ENCODE measurements at places on chromosomes 2 and 18.

GRCh38 chr2:25712455-25712854 is 39.1 kb upstream of the DTNB start:
- no peak for DNase-seq
- H3K27me3 ChIP-seq = peaks cover 20% of the 10 kb centered on the region
- peaks cover 13% of the 10 kb centered on the region for H3K4me1 ChIP-seq
- H3K36me3 ChIP-seq = no peaks in the 10 kb centered on the region

GRCh38 chr2:208406474-208407451 is at the start of gene PTH2R:
TSS of gene PTH2R (plus strand) at chr2:208406792. CDS start at chr2:208407044, 252 bp downstream.
- H3K36me3 ChIP-seq = no peaks in the 10 kb centered on the region
- H3K4me1 ChIP-seq = peaks cover 9% of the 10 kb centered on the region
- H3K27ac ChIP-seq = no peak within 1 kb of the TSS
- H3K4me3 ChIP-seq = peak within 1 kb of the TSS; percentile 64
- DNase-seq = no peak
- peaks cover 76% of the 10 kb centered on the region for H3K27me3 ChIP-seq

GRCh38 chr18:36638224-36638623 is 190.6 kb downstream of the TPGS2 start:
- no peak overlapping the region for H3K27ac ChIP-seq
- no peak overlapping the region for H3K4me3 ChIP-seq
- H3K27me3 ChIP-seq = no peaks in the 10 kb centered on the region
- no peaks in the 10 kb centered on the region for H3K36me3 ChIP-seq

DNA sequence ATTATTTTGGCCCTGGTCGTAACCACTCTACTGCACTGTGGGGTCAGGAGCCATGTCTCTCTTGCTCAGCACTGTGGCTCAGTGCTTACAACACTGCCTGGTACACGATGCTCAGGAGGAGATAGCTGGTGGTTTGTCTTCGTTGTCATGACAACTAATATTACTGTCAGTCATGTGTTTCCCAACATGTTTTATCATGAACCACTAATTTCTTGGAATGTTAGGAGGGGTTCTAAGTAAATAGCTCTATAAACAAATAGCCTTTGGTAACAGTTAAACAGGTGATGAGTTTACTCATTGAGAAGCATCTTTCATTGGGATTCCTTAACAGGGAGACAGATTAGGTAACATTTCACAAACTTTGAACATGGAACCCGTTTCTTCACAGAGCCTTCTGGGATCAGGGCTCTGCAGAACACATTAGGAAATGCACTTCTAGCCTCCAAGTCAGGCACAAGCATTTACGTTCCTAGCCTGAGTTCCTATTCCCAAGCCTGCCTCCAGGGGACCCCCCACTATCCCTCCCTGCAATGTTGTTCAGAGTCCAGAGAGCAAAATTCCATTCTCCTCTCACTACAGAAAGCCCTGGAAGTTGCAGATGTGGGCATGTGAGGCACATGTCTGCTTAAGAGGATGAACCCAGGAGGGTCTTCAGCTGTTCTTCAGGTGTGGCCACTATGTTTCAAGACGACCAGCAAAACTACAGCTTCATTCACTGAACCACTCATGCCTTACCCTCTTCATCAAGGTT is 6.4 kb upstream of the RBM44 start:
- H3K27ac ChIP-seq = no peak overlapping the region
- H3K36me3 ChIP-seq = peaks cover 12% of the 10 kb centered on the region
- H3K27me3 ChIP-seq = no peaks in the 10 kb centered on the region
- DNase-seq = no peak
